ENCODE measurements at places on chromosomes 6 and 20.

DNA sequence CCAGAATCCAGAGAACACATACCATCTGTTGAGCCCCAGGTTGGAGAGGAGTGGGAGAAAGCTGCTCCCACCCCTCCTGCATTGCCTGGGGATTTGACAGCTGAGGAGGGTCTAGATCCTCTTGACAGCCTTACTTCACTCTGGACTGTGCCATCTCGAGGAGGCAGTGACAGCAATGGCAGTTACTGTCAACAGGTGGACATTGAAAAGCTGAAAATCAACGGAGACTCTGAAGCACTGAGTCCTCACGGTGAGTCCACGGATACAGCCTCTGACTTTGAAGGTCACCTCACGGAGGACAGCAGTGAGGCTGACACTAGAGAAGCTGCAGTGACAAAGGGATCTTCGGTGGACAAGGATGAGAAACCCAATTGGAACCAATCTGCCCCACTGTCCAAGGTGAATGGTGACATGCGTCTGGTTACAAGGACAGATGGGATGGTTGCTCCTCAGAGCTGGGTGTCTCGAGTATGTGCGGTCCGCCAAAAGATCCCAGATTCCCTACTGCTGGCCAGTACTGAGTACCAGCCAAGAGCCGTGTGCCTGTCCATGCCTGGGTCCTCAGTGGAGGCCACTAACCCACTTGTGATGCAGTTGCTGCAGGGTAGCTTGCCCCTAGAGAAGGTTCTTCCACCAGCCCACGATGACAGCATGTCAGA, 77.4 kb downstream of the ASXL1 start:
- no peak for DNase-seq

DNA sequence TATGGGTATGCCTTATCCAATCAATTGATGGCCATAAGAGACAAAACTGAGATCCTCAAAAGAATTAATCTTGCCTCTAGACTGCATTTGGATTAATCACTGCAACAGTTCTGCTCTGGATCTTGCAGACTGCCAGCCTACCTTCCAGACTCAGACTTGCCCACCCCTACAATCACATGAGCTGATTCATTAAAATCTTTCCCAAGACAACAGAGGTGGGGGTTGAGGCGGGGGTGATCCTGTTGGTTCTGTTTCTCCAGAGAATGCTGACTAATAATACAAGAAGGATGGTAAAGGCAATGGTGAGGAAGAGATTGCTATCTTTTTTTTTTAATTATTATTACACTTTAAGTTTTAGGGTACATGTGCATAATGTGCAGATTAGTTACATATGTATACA, 43.7 kb upstream of the MEI4 start:
- no peak for DNase-seq

DNA sequence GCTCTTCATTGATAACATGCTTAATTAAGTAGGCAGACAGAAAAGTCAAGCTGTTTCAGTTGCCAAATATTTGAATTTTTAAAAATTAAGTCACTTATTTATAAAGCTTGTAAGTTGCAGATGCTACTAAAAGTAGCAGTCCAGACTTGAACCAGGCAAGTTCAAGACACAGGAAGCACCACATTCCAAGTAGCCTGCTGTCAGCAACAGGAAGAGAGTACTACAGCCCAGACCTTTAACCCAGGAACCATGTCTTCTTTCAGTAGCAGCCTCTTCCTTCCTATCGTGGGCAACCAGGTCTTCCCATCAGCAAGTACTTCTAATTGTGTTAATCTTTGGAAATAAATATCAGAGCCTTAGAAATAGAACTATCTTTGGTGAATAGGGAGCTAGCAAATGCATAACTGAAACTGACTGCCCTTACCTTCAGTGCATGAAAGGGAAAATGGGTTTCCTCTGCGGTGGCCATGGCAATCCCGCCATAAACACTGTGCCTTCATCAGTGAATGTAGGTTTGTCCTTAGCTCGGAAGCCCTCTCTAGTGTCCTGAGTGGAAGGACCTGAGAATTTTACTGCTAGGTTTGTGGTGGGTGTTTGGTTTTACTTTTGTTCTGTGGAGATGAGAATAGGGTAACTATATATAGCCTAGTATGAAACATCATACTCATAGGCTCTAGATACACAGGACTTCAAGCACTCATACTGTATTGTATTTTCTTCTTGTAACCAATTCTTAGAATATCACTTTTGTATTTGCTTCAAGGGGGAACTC, 95.6 kb downstream of the SYCP2 start:
- DNase-seq, result no peak

DNA sequence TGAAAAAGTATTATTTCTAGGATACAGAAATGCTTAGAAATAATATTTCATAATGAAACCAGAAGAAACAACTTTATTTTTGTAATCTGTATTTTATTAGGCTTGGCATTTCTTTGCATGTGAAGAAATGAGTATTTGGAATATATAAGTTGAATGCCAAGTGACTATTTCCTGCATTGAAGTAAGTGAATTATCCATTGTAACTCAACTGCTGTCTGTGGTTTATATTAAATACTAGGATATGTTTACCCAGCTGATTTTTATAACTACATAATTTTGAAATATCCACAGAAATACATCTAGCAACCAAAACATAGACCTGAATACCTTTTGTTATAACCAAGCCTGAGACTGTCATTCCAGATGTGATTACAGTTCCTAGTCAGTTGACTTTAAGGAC, 207.6 kb downstream of the THBS2 start:
- DNase-seq, result no peak

DNA sequence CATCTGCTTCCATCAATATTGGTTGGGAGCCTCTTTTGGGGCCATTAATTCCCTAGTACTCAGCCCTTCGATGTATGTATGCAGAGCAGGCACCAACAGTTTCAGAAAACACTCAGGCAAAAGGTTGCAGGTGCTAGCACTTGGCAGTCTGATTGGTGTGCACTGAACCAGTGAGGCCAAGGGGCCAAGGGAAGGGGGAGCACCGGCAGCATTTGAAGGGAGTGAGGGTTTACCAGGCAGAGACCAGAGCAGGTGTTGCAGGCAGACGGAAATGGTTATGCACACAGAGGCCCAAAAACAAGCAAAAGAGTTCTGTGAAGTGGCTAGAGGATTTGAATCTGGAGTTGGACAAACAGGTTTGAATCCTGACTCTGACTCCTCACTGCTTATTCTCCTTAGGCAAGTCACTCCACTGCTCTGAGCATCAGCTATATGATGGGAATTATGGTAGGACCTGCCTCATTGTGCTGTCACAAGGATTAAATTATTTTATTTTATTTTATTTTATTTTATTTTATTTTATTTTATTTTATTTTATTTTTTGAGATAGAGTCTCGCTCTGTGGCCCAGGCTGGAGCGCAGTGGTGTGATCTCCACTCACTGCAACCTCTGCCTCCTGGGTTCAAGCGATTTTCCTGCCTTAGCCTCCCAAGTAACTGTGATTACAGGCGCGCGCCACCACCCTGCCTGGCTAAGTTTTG, 58.1 kb upstream of the SHLD1 start:
- no peak for DNase-seq

- DNase-seq, result no peak
Observed at GRCh38 chr6:934686-935085, 241.7 kb upstream of the EXOC2 start.

- DNase-seq, result no peak
Observed at GRCh38 chr20:43968341-43969000, 53.8 kb downstream of the TOX2 start.

DNA sequence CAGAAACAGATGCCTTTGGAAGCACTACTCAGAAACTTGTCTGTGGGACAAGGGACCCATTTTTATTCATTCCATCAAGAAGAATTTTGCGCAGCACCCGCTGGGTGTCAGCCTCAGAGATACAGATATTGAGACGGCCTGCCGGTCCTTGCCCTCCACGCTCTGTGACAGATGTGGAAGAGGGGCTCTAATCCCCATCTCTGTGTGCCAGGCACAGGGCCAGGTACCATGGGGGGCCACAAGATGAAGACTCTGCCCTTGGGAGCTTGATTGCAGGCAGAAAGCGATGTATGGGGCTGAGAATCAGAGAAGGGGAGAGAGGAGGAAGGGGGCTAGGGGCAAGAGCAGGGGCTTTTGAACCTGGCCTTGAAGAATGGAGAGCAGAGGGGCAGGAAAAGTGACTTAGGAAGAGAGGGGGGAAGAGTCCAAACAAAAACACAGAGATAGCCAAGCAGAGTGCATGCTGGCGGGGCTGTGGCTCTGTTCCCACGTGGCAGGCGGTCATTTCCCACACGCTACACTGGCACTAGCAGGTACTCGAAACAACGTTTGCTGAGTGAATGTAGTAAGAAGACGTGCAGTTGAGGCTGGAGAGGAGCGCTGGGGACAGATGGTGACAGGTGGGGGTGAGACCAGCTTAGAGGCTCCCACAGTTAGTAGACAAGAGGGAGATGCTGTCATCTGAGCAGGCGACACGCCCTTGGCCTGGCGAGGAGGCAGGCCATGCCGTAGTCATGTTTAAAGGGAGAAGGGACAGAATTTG, 170.3 kb upstream of the SNX9 start:
- DNase-seq, result no peak

- no peak for DNase-seq
Observed at GRCh38 chr6:148170286-148170685, 172.4 kb upstream of the SASH1 start.

DNA sequence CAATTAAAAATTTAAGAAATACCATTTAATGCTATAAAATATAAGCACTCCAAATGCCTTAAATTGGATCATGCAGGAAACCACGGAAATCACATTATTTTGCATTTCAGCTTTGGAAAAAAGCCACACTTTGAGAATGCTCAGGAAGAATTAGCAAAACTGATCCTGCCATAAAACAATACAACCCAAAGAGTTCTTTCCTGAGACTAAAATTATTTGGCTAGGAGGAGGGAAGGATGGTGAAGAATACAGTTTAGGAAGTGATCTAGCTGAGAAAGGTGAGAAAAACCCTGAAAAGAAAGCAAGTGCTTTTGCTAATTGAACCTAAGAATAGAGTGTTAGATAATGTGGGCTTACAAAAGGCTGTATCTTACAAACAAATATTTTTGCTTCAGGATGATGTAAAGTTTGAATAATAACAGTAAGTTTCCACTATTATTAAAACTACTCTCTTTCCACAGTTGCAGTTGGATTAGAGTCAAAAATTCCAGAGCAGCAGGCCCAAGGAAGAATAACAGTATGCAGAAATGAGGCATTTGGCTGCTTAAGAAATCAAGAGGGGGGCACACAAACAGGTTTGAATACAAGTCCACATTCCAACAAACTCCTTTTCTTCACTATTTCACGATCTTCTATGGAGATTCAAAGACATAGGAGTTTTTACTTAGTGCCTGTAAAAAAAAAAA, 565.4 kb downstream of the RFPL4B start:
- no peak for DNase-seq

- DNase-seq, result no peak
Observed at GRCh38 chr6:70841112-70841511, 115.7 kb downstream of the B3GAT2 start.

- peak; percentile 66 for DNase-seq
Observed at GRCh38 chr6:13485923-13486562, 1.4 kb downstream of the GFOD1 start.

DNA sequence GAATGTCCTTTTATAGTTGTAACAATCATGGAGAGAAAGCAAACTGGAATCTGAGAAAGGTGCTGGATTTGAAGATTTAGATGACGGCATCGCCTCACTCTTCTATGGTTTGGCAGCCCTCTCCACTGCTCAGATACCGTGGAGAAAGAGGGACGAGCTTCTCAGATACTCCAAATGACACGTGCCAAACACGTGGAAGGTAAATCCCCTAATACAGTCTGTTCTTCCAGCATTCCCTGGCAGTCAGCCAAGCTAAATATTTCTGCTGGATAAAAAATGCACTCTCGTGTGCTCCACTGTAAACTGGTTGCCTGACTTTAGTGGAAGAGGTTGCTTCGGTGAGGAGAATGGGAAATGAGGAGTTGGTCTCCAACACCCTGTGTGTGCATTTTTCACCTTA, 16.7 kb upstream of the PRDM1 start:
- DNase-seq, result no peak

GRCh38 chr6:69601132-69601531, 195.7 kb downstream of the LMBRD1 start:
- no peak for DNase-seq

DNA sequence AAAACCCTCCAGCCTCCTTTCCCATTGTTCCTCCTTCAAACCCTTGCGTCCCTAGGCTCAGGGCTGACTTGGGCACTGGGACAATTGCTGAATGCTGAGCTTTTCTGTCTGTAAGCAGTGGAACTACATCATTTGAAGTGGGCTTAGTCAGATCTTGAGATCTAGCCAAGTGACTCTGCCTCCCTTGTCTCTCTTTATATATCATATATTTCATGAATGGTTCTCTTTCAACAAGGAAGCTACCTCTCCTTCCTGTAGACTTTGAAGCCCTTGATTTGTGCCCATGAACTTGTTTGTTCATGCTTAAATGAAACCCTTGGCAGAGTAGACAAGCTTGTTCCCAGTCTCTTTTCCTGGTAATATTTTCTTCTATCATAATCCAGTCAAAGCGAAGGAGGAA, 60.0 kb upstream of the KIF13A start:
- DNase-seq, result no peak

DNA sequence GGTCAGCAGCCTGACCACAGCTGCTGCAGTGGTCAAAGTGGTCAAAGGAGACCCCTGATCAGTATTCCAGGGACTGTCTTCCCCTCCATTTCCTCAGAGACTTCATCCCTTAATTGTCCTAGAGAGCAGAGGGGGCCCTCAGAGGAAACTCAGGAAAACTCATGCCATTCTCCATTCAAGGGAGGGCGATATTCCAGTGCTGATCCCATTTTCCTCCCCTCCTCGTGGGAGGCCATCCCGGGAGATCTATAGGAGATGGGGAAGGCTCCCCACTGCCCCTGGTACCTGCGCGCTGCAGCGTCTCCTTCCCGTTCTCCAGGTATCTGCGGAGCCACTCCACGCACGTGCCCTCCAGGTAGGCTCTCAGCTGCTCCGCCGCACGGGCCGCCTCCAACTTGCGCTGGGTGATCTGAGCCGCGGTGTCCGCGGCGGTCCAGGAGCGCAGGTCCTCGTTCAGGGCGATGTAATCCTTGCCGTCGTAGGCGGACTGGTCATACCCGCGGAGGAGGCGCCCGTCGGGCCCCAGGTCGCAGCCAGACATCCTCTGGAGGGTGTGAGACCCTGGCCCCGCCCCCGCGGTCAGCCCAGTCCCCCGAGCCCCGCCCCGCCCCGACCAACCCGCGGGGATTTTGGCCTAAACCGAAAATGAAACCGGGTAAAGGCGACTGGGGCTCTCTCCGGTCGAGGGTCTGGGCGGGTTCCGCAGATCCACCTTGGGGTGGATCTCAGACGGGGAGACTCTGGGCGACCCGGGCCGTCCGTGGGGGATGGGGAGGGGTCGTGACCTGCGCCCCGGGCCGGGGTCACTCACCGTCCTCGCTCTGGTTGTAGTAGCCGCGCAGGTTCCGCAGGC, 878 bp downstream of the HLA-C start:
- DNase-seq, result no peak
